NCI-H446 treated with DMSO at 0.1 percent for 48 hours (cell line): ENCODE measurements at places on chromosomes 7 and 10.

DNA sequence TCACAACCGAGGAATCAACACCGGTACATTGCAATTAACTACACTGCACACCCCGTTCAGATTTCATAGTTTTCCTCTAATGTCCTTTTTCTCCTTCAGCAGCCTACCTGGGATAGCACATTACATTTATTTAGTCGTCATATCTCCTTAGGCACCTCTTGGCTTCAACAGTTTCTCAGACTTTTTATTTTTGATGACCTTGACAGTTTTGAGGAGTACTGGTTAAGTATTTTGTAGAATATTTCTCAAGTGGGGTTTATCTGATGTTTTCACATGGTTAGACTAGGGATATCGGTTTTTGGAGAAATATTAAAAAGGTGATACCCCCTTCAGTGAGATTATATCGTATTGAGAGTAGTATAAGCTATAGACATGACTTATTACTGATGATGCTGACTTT is 87.0 kb upstream of the GLCCI1 start:
- no peak for DNase-seq

DNA sequence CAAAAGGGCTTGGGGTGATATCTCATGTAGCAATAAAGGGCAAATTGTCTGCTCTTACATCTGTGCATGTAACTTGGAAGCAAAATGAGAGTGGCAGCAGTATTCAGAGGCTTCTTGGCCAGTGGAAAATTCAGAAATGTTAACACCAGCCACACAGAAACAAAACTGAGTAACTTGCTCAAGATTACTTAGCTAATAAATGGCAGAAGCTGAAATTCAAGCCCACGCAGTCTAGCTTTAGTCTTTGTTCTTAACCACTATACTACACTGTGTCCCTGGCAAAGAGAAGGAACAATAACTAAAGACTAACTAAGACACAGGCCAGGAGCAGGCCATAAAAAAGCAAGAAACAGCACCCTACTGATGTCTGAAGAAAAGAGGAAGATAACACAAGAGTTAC is 185.9 kb upstream of the ASAH2 start:
- no peak for DNase-seq

- no peak for DNase-seq
Observed at GRCh38 chr10:96695366-96695765, 24.9 kb downstream of the PIK3AP1 start.

- peak; percentile 0 for DNase-seq
Observed at GRCh38 chr10:72812753-72813430, 80.6 kb upstream of the OIT3 start.

GRCh38 chr7:30634193-30634626 is 39.5 kb downstream of the GARS1 start:
- DNase-seq, result no peak

GRCh38 chr7:6159097-6159483 is 113.3 kb downstream of the CYTH3 start:
- no peak for DNase-seq

- no peak for DNase-seq
Observed at GRCh38 chr10:80988755-80989154, 451.1 kb downstream of the SH2D4B start.

GRCh38 chr7:126856691-126857291 is 395.9 kb downstream of the GRM8 start:
- DNase-seq, result no peak

DNA sequence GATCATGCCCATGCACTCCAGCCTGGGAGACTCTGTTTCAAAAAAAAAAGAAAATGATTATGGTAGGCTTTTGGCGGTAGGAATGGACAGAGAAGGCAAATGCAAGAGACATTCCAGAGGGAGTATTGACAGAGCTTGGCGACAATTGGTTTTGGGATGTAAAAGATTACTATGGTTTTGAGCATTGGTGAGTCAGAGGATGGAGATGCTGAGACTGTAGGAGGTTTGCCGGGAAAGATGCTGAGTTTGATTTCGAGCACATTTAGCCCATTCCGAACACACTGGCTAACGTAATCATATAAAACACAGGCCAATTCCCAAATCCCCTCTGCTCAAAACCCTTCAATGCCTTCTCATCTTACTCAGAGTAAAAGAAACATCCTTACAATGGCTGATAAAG is 161.6 kb upstream of the MKLN1 start:
- no peak for DNase-seq
